ENCODE measurements at places on chromosomes 5 and 9.
A peak's percentile ranks its signal among the peaks of the same experiment; 100 is the strongest.

DNA sequence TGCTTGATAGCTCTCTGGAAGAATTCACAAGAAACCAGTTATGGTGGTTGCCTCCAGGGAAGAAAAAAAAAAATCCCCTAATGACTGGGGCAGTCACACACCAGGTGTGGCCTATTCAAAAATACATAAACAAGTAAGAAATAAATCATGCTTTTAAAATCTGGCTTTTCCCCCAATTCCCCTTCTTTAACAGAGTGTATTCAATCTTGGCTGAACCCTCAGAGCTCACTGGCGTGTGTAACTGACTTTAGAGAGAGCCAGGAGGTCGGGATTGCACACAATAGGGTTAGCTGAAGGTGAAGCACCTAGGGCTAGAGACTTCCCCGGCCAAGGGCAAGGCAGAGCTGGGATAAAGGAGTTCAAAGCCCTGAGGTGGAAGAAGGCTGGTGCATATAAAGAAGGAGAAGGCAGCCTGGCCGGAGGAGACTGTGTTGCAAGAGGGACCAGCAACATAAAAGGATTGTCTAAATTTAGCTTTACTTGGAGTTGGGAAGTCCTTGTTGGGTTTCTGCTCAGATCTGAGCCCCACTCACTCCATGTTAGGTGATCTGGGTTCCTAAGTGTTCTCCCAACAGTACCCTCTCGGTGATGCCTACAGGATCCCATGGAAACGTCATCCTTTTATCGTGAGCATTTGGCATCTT is 19.7 kb downstream of the FNBP1 start:
- no peak for DNase-seq

DNA sequence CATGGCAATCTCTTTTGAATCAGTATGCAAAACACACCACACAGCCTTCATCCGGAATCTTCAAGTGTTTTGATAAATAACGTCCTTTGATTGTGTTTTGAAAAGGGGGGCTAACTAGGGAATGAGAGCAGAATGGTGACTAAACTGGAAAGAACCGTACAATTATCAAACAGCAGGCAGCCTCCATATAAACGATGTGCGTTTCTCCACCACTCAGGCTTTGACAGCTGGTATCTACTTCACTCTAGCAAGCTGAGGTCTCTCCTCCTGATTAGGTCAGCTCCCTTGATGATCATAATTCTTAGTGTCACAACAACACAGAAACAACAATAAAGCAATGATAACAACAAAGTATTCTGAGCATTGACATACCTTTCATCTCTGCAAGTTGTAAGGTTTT is 465.9 kb downstream of the TUSC1 start:
- DNase-seq: no peak

DNA sequence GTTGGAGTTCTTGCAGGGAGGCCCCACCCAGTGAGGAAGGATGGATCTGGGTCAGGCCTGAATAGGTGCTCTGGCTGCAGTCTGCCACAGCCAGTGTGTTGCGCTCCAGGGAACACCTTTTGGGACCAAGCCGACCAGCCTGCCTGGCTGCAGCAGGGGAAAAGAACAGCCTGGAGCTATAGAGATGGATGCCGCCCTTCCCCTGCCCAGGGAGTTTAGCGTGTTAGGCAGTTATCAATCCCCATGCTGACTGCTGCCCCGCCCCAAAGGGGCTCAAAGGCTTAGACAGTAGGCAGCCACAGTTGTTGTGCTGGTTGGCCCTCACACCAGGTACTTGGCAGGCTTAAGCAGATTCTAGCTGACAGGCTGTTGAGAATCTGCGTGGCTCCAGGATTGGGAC is 153.4 kb upstream of the ADAMTS19 start:
- DNase-seq: no peak

DNA sequence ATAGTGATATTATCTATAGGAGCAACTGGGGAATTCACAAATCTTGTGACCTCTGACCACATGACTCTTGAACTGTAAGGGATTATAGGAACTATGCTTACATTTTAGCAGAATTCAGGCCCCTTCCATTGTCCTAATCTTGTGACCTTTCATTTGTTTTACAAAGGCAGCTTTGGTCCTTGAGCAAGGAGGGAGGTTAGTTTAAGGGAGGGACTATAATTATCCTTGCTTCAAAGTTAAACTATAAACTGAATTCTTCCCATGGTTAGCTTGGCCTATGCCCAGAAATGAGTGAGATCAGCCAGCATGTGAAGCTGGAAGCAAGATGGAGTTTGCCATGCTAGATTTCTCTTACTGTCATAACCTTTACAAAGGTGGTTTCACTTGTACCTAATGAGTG is 51.2 kb downstream of the TARS1 start:
- DNase-seq: no peak

DNA sequence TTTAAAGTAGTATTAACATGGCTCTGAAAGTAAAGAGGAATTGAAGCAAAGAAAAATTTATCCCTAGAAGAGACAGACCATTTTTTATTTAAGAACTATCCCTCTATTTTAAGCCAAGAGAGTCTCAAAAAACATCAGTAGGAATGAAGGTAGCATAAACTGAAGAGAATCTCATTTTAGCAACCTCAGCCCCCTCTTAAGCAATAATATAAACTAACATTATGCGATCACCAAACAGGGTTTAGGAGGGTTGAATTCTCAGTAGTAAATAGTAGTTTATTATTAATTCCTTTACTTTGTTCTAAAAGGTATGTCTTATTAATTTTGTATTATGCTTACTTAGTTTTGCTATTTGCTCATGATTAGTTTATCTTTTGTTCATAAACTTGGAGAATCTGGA is 287.4 kb downstream of the CDK5RAP2 start:
- no peak for DNase-seq

DNA sequence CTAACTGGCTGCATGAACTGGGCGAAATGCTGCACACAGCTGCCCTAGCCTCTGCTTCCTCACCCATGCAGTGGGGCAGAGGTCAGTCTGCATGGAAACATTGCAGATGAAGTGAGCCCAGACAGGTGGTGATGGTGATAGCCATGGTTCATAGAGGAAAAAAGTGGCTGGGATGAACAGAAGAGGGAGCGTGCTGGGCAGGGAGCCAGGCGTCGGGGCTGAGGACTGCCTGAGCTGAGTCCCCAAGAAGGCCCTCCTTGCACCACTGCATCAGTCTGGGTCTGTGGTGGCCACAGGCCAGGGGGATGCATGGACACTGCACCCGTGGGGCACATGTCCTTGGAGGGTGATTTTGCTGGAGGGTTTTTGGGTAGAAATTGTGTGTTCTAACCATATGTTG is 80.5 kb downstream of the AMBP start:
- no peak for DNase-seq

GRCh38 chr9:98790842-98791607 is 5.3 kb downstream of the ANKS6 start:
- DNase-seq: peak; percentile 35

DNA sequence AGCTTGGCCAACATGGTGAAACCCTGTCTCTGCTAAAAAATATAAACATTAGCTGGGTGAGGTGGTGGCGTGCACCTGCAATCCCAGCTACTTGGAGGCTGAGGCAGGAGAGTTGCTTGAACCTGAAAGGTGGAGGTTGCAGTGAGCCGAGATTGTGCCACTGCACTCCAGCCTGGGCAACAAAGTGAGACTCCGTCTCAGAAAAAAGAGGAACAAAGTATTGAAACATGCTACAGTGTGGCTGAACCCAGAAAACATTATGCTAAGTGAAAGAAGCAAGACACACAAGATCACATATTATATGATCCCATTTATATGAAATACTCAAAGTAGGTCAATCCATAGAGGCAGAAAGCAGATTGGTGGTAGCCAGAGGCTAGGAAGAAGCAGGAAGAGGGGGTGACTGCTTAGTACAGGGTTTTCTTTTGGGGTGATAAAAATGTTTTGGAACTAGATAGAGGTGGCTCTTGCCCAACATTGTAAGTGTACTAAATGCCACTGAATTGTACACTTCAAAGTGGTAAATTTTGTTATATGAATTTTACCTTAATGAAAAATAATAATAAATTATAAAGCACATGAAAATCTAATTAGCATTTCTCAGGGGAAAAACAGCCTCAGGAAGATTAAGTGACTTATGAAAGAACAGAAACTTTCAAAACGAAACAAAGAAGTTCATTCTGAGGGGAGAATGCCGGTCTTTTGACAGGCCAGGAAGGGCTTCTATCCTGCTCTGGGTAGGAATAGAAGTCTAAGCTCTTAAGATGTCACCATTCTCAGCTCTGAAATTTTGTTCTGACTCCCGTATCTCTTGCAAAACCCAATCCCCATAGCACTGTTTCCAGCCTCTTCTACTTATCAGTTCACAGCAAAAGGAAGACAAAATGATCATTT is 161.1 kb upstream of the TBCA start:
- DNase-seq: no peak

DNA sequence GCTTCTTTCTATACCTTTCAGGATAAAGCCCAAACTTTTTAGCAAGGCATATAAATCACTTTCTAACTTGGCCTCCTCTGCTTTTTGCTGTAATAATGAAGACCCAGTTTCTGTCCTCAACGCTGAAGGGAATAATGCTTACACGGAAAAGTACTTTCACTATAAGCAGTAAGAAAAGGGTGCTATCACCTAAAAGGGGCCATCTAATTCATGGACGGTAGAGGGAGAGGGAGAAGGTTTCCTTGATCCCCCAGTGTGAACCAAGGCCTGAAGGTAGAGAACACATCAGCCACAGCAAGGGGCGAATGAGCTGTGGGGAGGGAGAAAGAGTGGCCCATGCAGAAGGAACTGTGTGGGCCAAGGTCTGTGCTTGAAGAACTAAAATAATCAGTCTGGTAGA is 417.7 kb upstream of the CLINT1 start:
- DNase-seq: no peak

DNA sequence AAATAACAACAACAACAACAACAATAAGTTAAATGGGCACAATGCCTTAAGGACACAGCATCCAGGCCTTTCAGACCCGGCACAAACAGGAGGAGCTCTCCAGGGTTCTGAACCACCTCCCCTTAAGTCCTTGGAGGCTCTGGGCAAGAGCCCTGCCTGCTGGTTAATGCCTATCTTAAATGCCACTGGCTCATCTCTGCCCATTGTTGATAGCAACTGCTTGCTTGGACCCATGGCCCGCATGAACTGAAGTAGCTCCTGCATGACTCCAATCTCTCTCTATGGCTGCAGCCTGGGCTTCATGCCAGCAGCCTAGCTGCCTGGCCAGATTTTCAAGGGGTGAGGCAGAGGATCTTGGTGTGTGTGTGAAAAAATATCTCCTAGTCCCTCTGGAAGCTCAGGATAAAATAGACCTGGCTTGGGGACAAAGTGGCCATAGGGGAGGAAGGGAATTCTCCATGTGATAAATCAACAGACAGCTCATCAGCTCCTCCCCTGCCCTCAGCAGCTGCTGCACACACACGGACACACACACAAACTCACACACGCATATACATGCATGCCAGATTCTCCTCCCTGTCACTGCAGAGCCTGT is 27.4 kb downstream of the FAM219A start:
- no peak for DNase-seq

DNA sequence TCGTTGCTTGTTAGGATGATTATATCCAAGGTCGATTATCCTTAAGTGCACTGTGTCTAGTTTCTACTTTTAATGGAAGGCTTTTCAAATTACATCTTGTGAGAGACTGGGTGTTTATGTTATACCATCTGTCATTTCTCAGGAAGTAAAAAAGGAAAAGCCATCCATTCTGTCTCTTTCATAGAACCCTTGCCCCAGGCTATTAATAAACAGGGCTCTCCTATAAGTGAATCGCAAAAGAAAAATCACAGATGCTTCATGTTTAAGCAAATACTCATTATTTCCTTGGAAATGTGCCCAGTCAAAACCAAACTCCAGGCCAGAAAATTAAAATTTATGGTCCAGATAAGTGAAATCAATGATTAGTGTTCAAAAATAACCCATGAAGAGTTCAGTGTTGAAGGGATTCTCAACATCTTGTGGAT is 58.1 kb downstream of the STARD4 start:
- no peak for DNase-seq

DNA sequence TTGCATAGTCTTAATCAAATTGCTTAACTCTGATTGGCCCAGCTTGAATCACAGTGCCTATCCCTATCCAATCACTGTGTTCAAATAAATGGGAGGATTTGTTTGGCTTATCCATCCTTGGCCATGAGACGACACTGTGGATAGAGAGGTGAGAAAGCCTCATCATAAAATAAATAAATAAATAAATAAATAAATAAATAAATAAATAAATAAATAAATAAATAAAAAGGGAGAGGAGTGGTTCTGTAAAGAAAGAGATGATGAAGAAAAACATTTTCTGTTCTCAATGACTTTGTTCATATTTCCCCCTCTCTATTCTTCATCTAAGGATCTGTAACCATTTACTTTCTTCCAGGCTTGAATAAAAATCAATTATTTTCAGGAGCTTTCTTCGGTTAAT is 74.7 kb downstream of the PTPRD start:
- no peak for DNase-seq

- no peak for DNase-seq
These were observed 107.6 kb upstream of the PITX1 start for GRCh38 chr5:135141303-135142268.

GRCh38 chr9:37626708-37627292 is 24.0 kb upstream of the FRMPD1 start:
- no peak for DNase-seq

- DNase-seq: peak; percentile 40
These were observed 2.7 kb upstream of the ANXA2R start for GRCh38 chr5:43042626-43043399.

DNA sequence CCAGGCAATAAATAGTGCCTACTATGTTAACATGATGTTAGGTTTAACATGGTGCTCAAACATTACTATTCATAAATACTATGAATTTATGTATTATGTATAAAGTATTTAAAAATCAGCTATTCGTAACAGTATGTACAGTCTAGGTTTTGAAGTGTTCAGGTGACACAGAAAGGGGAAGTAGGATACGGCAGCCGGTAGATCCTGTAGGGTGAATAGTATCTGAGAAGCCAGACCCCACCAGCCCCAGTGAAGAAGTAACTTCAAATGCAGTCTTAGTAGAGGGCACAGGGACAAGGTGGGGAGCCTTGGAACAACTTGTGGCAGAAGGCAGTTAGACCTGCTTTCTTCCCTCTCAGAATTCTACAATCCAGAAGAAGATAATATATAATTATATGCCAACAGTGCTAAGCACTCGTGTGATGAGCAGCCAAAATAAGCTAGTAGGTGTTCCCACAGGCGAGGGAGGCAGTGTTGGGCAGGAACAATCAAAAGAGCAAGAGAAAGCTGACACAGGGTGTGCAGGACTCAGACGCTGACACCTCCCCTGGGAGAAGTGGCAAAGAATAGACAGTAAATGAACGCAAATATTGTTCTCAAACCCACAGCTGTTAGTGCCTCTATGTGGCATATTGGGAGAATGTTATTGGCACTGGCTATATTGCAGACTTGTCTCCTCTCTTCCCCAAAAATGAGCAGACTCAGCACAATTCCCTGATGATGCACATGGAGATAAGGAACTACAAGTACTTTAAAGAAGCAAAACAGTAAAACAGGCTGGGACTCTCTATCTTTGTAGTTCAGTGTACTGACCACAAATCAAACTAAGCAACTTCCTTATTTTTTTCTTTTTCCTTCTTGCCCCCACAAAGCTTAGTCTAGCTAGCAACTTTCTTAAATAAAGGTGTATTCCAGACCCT is 4.6 kb downstream of the ZNF367 start:
- DNase-seq: no peak
